ENCODE measurements at places on chromosomes 1 and 21.

DNA sequence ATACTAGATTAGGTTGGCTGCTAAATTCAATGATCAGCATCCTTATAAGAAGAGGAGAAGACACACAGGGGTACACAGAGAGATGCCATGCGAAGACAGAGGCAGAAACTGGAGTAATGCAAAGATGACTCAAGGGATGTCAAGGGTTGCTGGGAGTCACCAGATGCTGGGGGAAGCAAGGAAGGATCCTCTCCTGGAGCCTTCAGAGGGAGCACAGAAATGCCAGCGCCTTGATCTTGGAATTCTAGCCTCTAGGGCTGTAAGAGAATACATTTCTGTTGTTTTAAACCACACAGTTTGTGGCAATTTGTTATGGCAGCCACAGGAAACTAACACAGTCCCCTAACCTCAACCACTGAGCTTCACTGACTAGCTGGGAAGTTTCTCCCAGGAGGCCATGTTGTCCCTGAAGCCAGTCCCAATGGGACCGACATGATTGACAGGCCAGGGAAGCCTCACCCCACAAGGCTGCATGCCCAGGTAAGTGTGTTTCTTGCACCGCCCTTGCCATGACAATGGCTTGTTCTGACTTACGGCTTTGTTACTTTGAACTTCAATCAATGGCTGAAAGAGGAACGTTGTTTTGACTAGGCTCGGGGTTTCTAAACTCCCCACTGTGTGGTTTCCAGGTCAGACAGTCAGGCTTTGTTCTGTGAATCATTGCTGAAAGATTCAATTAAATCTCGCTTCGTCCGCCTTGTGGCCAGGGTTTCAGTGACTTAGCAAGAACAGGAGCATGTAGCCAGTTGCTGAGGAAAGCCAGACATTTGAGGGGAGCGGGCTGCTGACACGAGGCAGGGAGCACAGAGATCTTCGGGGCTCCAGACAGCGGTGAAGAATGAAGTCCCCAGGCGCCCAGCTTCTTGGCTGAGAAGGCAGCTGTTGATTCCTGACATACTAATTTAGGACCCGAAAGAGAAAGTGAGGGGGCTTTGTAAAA lies 62.3 kb downstream of the RUNX1 start:
- no peak for DNase-seq

- DNase-seq, result no peak
Measured at GRCh38 chr1:195591917-195592672, 1016.1 kb downstream of the KCNT2 start.

DNA sequence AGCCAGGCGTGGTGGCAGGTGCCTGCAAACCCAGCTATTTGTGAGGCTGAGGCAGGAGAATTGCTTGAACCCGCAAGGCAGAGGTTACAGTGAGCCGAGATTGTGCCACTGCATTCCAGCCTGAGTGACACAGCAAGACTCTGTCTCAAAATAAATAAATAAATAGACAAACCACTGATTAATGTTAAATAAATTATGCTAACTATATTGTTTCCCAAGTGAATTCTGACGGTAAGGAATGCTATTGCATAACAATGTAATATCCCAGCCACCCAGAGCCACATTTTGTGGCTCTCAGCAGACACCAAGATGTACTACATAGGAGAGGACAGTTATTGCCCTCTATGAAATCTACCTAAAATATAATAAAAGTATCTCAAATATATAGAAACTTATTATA lies 55.4 kb downstream of the LPGAT1 start:
- DNase-seq, result no peak

GRCh38 chr21:44357064-44357837 lies 3.8 kb downstream of the TRPM2 start:
- no peak for DNase-seq

GRCh38 chr1:168190403-168190802 lies 11.6 kb downstream of the TIPRL start:
- DNase-seq, result no peak

- no peak for DNase-seq
Measured at GRCh38 chr1:159937054-159937750, 8.2 kb downstream of the IGSF9 start.

- no peak for DNase-seq
Measured at GRCh38 chr1:245528258-245528635, 373.5 kb downstream of the KIF26B start.

DNA sequence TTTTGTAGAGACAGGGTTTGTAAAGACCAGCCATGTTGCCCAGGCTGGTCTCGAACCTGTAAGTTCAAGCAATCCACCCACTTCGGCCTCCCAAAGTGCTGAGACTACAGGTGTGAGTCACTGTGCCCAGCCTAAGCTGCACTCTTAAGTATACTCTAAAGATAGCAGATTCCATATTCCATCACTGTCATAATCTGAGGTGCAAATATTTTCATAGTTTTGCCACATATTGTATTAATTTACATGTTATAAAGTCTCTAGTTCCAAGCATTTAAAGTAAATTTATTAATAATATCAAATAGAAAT lies 121.3 kb downstream of the HFM1 start:
- DNase-seq, result no peak

GRCh38 chr21:38619992-38620479 lies 121.8 kb upstream of the ERG start:
- no peak for DNase-seq

GRCh38 chr1:150922519-150922975 lies 3.6 kb upstream of the SETDB1 start:
- DNase-seq, result peak; percentile 25

- DNase-seq, result no peak
Measured at GRCh38 chr1:17377325-17377953, 5.4 kb downstream of the PADI6 start.

- DNase-seq, result no peak
Measured at GRCh38 chr1:109980324-109981003, 4.1 kb upstream of the AHCYL1 start.

DNA sequence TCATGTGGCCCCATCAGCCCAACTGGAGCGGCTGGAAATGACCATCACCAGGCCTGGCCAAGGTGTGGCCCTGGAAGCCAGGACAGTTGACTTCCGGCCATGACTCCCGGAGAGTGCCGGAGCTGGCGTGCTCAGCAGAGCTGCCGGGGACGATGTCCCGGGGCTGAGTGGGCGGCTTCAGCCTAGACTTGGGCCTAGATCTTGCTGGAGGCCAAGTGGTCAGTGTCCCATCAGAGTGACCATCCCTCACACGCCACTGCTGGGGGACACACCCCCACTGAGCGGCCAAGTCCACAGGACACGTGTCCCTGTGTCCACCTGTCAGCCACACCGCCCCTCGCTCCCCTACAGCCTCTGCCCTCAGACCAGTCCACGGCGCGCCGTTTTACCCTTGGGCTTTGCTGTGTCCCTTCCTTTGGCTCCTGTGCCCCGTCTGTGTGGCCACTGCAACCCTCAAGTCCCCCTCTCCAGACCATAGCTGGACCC lies 4.0 kb downstream of the FAAP20 start:
- no peak for DNase-seq

DNA sequence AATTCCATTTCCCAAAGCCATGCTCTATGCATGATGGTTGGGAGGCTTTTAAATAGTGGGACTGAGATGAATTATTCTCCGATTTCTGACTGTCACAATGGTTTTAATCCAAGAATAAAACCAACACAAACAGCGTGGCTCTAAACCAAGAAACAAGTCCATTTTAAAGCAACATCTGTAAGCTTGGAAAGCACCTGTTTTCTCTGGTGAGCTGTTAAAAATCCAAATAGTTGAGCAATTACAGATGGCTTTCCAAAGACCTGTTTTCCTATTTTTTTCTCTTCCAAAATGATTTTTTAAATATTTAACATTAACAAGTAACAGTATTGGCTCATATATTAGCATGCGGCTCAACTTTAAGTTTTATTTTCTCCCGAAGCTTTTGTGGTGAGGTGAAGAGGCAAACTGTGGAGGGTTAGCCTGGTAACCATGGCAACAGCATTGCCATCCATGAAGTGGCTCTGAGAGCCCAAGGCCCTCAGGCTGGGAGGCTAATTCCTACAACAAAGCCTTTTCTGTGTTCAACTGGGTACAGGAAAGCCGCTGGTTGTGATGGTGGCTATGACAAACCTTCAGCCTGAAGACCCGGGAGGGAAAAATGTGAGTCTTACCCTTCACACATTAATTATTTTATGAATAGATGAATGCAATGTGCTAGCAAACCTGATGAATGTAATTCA lies 56.7 kb upstream of the B3GALT5 start:
- DNase-seq, result no peak

DNA sequence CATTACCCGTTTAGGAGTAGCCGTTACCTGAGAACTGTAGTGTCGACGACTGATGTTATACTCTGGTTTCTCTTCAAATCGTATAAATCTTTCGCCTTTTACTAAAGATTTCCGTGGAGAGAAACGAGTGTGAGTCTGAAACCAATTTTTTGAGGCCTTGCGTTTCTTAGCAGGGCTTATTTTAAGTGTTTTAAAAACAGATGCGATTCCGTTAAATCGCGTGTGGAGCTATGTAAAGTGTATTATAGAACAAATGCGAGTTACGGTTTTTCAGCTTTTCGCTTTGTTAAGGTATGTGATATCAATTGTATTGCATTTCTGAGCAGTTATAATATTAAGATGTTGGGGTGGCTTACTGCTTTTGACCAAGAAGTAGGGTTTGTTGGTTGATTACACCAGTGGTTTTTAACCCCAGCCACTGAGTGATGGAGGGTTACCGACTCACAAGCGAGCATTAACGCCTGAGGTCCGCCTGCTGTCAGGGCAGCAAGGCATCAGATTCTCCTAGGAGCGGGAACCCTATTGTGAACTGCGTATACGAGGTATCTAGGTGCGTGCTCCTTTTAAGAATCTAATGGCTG lies 18.0 kb downstream of the KIAA2013 start:
- DNase-seq, result no peak

- no peak for DNase-seq
Measured at GRCh38 chr1:212952641-212952976, 2.3 kb downstream of the VASH2 start.

GRCh38 chr1:51679435-51679834 lies 62.5 kb downstream of the OSBPL9 start:
- DNase-seq, result no peak

Data from progenitor cell of endocrine pancreas (in vitro differentiated cells).